ENCODE measurements at places on chromosomes 6 and 20. TPM values are rescaled to one million over a fixed set of nuclear protein-coding genes. Genes with fewer than 3 reads are reported as not detected.

PLA2G7 gene
- 32.1 TPM for total RNA-seq

NKX2-2 gene
- not detected for total RNA-seq

GFRAL gene
- not detected for total RNA-seq

EEF1A2 gene
- 0.50 TPM for total RNA-seq

LTA gene
- 0.65 TPM for total RNA-seq

CLIC5 gene
- 44.3 TPM for total RNA-seq

CLPSL2 gene
- total RNA-seq = not detected

DLGAP4 gene
- 72.7 TPM for total RNA-seq

PERP gene
- total RNA-seq = 64.9 TPM

DNA sequence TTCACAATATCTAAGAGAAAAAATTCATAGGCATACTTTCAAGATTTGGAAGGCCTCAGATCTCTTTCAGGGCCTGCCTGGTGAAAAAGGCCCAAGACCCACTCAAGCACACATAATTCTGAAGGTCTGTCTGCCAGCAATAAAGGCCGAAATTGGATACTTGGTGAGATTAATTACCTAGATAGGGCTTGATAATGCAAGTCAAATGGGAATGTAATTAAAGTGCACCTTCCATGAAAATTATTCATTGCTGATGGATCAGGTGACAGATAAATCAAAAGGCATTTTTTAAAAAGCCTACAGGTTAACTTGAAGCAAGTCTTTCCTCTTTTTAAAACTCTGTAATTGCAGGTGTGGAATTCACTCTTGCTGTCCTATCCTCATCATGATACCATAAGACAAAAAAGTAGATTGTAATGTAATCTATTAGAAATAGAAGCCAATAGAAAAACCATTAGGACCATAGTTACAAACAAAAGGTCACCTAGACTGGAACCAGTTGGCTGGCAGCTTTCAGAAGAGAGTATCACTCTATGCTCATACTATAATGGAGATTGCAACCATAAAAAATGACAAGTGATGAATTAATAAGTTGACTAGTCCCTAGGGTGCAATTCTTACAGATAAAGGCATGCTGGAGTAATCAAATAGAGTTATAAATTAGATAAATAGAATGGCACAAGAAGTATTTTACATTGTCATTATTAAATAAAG is 77.3 kb downstream of the EPHA7 start:
- H3K4me3 ChIP-seq = no peak overlapping the region
- no peaks in the 10 kb centered on the region for H3K36me3 ChIP-seq
- no peaks in the 10 kb centered on the region for H3K4me1 ChIP-seq

GRCh38 chr6:87200469-87201175 is 45.3 kb downstream of the ZNF292 start:
- H3K36me3 ChIP-seq = no peaks in the 10 kb centered on the region
- H3K27ac ChIP-seq = no peak overlapping the region
- no peaks in the 10 kb centered on the region for H3K4me1 ChIP-seq

GRCh38 chr6:73131706-73132105 is 93.6 kb downstream of the KHDC1L start:
- H3K27ac ChIP-seq = no peak overlapping the region
- no peaks in the 10 kb centered on the region for H3K36me3 ChIP-seq
- H3K27me3 ChIP-seq = no peaks in the 10 kb centered on the region
- no peak for DNase-seq
- H3K4me3 ChIP-seq = no peak overlapping the region

- peaks cover 4% of the 10 kb centered on the region for H3K4me1 ChIP-seq
- no peaks in the 10 kb centered on the region for H3K27me3 ChIP-seq
- no peak for DNase-seq
- no peak overlapping the region for H3K4me3 ChIP-seq
- no peaks in the 10 kb centered on the region for H3K36me3 ChIP-seq
Measured at GRCh38 chr20:2911200-2911599, 37.9 kb downstream of the PTPRA start.

- no peak for DNase-seq
- no peaks in the 10 kb centered on the region for H3K36me3 ChIP-seq
- no peak overlapping the region for H3K4me3 ChIP-seq
Measured at GRCh38 chr20:10661261-10661660, 12.5 kb downstream of the JAG1 start.

- no peaks in the 10 kb centered on the region for H3K36me3 ChIP-seq
- H3K27me3 ChIP-seq = no peaks in the 10 kb centered on the region
- H3K4me1 ChIP-seq = peaks cover 6% of the 10 kb centered on the region
- H3K4me3 ChIP-seq = no peak overlapping the region
Measured at GRCh38 chr6:139294090-139294489, 2.3 kb upstream of the TXLNB start.

GRCh38 chr6:159359581-159360297 is 190.5 kb downstream of the FNDC1 start:
- H3K4me3 ChIP-seq = no peak overlapping the region
- H3K36me3 ChIP-seq = no peaks in the 10 kb centered on the region
- no peak overlapping the region for H3K27ac ChIP-seq
- no peaks in the 10 kb centered on the region for H3K27me3 ChIP-seq

DNA sequence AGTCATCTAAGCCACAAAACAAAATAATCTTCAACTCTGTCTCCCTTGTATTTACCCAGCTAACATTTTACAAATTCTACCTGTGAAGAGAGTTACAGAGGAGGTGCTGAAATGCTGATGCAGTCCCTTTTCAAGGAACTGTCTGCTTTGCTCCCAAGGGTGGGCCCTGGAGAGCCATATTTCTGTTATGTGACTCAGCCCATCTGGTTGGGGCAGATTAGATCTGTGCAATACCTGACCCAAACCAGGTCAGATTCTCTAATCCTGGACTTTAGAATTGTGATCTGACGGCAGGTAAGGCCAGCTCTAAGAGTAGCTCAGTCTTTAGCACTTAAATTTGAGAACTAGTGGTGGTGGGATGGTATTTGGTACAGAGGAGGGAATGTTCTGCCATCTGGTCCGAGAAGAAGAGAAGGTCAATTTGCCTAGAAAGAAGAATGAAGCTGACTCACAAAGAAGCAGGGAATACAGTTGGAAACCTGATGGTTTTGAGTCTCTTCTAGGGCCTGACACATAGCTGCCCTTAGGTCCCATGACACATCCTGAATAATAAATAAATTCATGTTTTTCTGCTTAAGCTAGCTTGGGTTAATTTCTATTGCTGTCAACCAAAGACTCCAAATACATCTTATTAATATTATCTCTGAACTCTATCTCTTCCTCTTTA is 8.1 kb downstream of the ZNF311 start:
- no peak overlapping the region for H3K27ac ChIP-seq
- no peak for DNase-seq
- no peaks in the 10 kb centered on the region for H3K4me1 ChIP-seq
- no peaks in the 10 kb centered on the region for H3K36me3 ChIP-seq

- no peaks in the 10 kb centered on the region for H3K27me3 ChIP-seq
- H3K27ac ChIP-seq = no peak overlapping the region
- no peaks in the 10 kb centered on the region for H3K36me3 ChIP-seq
Measured at GRCh38 chr20:33242319-33243100, 6.7 kb downstream of the BPIFA1 start.

- H3K4me1 ChIP-seq = no peaks in the 10 kb centered on the region
- no peak overlapping the region for H3K4me3 ChIP-seq
- no peaks in the 10 kb centered on the region for H3K36me3 ChIP-seq
- DNase-seq = no peak
Measured at GRCh38 chr6:169920359-169921020, 169.1 kb downstream of the ERMARD start.

DNA sequence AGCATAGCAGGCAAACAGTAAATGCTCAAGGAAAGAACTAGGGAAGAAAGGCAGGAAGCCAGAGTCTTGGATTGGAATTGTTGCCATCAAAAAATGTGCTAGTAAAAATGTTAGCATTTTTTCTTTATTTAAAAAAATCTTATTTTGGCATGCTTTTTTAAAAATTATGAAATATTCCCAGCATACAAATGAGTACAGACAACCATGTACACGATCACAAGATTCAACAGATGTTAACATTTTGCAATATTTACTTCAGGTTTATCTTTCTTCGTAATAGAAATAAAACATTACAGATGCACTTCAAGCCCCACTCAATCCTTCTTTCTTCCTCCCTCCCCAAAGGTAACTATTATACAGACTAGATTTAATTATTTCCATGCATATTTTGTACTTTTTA is 27.4 kb upstream of the NOP56 start:
- no peaks in the 10 kb centered on the region for H3K27me3 ChIP-seq
- no peaks in the 10 kb centered on the region for H3K36me3 ChIP-seq
- H3K4me1 ChIP-seq = no peaks in the 10 kb centered on the region
- no peak overlapping the region for H3K27ac ChIP-seq
- DNase-seq = no peak
- no peak overlapping the region for H3K4me3 ChIP-seq

- no peak overlapping the region for H3K4me3 ChIP-seq
- no peak for DNase-seq
- no peaks in the 10 kb centered on the region for H3K27me3 ChIP-seq
- no peaks in the 10 kb centered on the region for H3K36me3 ChIP-seq
- H3K4me1 ChIP-seq = no peaks in the 10 kb centered on the region
Measured at GRCh38 chr20:40610730-40611129, 78.3 kb downstream of the MAFB start.

DNA sequence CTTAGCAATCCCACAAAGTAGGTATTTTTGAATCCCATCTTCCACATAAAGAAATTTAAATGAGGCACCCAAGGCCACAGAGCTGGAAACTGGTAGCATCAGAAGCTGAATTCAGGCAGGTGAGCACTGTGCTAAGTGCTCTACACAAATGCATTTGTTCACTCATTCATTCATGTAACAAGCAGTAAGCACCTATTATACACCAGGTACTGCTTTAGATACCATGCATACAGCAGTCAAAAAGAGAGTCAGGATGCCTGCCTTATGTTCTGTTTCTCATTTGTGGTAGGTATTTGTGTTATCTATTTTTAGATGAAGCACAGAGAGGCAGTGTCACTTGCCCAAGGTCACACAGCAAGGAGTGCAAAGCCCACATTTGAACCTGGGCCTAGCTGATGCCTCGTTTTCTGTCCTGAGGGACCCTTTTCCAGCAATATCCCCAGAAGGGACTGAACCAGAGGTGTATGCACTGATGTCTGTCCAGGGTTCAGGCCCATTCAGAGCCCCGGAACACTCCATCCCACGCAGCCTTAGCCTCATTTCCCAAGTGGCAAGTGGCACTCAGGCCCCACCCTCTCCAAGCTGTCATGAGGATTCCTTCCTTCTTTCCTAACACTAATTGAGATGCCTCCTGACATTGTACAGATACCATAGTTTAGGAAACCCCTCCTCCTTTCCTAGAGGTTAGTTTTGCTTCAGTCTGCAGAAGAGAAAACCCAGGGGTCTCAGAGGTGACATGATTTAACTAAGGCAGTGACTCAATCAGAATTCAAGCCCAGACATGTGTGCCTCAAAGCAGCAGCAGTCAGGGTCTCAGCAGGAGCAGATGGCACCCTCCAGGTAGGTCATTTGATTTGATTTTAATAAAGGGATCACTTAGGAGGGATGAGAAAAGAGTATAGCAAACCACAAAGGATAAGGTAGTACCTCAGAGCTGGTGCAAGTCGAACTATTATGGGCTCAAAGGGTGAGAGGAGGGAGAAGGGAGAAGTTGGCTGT is 61.2 kb upstream of the SIRPA start:
- H3K36me3 ChIP-seq = no peaks in the 10 kb centered on the region
- H3K4me1 ChIP-seq = peaks cover 24% of the 10 kb centered on the region
- no peak overlapping the region for H3K27ac ChIP-seq
- H3K27me3 ChIP-seq = peaks cover 79% of the 10 kb centered on the region

GRCh38 chr6:122109075-122109474 is 290.4 kb upstream of the HSF2 start:
- H3K27me3 ChIP-seq = no peaks in the 10 kb centered on the region
- no peak overlapping the region for H3K4me3 ChIP-seq
- H3K4me1 ChIP-seq = no peaks in the 10 kb centered on the region
- DNase-seq = no peak
- no peak overlapping the region for H3K27ac ChIP-seq

DNA sequence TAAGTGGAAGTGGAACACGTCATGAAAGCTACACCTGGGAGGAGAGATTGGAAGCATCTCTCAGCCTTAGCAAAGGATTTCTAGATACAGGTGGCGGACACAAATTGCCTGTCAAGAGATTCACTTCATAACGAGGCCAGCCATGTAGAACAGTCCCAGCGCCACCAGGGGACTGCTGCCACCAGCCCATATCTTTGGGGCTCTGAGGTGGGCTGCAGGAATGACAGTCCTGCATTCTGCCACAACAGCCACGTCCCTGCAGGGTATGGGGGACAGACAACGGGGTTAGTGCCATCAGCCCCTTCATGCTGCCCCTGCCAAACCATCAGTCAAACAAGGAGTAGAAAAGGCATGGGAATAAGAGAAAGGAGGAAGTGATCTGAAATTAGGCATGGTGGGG is 81.2 kb upstream of the SASH1 start:
- H3K27ac ChIP-seq = no peak overlapping the region
- H3K27me3 ChIP-seq = no peaks in the 10 kb centered on the region
- no peaks in the 10 kb centered on the region for H3K36me3 ChIP-seq
- no peak for DNase-seq

DNA sequence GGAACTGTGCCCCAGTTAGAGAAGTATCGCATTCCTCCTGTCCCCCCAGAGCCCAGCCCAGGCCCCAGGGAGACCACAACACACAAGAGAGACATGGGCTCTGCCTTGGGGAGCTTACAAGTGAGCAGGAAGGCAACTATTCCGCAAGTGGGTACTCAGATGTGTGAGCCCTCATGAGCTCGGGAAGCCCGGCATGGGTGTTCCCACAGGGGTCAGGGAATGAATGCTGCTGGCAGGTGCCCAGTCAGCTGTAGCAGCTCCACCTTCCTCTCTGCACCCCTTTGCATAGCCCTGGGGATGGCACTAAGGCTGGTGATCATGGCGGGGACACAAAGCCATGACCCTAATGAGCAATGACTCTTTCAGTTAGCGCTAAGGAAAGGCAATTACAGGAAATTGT is 194.1 kb downstream of the SYNDIG1 start:
- H3K27me3 ChIP-seq = peaks cover 48% of the 10 kb centered on the region
- DNase-seq = no peak
- H3K27ac ChIP-seq = no peak overlapping the region
- no peaks in the 10 kb centered on the region for H3K36me3 ChIP-seq

- H3K4me3 ChIP-seq = no peak overlapping the region
- no peak for DNase-seq
- no peaks in the 10 kb centered on the region for H3K4me1 ChIP-seq
- H3K27ac ChIP-seq = no peak overlapping the region
- no peaks in the 10 kb centered on the region for H3K27me3 ChIP-seq
Measured at GRCh38 chr6:146315381-146316174, 228.1 kb upstream of the RAB32 start.

GRCh38 chr20:64160526-64161355 is 3.5 kb upstream of the MYT1 start:
- no peak for DNase-seq
- H3K4me1 ChIP-seq = no peaks in the 10 kb centered on the region
- peaks cover 42% of the 10 kb centered on the region for H3K27me3 ChIP-seq
- no peaks in the 10 kb centered on the region for H3K36me3 ChIP-seq

DNA sequence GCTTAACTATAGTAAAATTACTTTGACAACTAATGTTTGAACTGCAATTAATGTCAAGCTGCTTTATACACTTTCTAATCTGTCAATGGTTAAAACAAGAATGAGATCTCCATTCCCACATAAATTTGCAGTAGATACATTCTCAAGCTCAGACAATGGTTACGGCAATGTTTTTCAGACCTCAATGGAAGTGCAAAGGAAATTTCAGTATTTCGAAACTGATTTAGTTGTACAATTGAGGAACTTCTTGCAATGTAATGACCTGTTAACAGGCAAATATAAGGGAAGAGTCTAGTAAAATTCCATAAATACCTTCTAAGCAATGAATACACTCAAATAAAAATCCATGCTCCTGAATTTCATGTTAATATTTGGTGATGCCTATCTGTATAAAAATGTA is 94.7 kb downstream of the ADTRP start:
- no peaks in the 10 kb centered on the region for H3K4me1 ChIP-seq
- H3K4me3 ChIP-seq = no peak overlapping the region
- no peak for DNase-seq
- no peaks in the 10 kb centered on the region for H3K27me3 ChIP-seq
- no peaks in the 10 kb centered on the region for H3K36me3 ChIP-seq

Measured in left lung (tissue), 14 donors.